NCI-H2081 (cell line): ENCODE measurements at places on chromosomes 7 and 10.

DNA sequence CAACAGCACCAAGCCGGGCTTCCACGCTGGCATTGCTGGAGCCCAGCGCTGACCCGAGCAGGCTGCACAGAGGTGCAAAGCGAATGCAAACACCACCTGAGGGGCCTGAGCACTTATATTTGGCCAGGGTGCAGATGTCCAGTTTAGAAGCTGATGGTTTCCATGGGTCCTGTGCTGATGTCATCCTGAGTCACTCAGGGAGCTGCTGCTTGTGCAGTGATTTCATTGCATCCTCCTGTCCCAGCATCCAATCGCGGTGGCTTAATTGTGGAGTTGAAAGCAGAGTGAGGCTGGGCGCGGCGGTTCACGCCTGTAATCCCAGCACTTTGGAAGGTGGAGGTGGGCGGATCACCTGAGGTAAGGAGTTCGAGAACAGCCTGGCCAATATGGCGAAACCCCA is 410.2 kb upstream of the KLF6 start:
- DNase-seq, result no peak

- DNase-seq, result no peak
These were observed 748 bp downstream of the PHTF2 start for GRCh38 chr7:77799078-77799964.

GRCh38 chr7:1364906-1365570 is 94.2 kb downstream of the MICALL2 start:
- no peak for DNase-seq

DNA sequence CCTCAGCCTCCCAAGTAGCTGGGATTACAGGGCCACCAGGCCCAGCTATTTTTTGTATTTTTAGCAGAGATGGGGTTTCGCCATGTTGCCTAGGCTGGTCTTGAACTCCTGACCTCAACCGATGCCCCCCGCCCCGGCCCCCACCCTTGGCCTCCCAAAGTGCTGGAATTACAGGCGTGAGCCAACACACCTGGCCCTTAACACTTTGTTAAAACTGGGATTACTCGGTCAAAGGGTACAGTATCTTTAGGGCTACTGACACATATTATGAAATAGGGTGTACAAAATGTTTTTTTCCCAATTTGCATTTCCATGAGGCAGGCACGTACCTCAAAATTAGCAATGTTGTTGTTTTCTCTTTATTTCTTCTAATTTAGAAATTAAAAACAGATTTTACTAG is 11.5 kb downstream of the NUDT5 start:
- DNase-seq, result no peak

- DNase-seq, result no peak
These were observed at the start of gene SRGN for GRCh38 chr10:69087590-69088470. SRGN (plus strand) TSS chr10:69088103; CDS start chr10:69088158, 55 bp downstream.

GRCh38 chr7:45686441-45687184 is 112.4 kb downstream of the ADCY1 start:
- no peak for DNase-seq

- DNase-seq, result no peak
These were observed 20.8 kb upstream of the DDIT4 start for GRCh38 chr10:72252972-72253371.

DNA sequence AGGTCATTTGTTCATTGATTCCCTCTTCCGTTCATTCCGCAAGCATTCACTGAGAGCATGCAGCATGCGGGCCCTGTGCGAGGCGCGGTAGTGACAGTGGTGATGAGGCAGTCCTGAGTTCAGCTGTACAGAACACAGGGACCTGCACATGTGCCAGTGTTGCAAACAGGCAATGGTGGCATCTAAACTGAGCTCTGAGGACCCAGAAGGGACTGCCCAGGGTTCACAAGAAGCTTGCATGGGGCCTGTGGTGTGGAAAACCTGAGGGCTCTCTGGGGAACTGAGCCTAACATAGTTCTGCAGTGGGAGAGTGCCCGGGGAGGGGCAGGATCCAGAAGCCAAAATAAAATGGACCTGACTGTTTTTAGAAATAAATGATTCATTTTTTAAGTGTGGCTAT is 13.2 kb downstream of the ZNF488 start:
- DNase-seq, result no peak

- DNase-seq, result no peak
These were observed 244.8 kb downstream of the BAMBI start for GRCh38 chr10:28922127-28922526.

- DNase-seq, result no peak
These were observed 244.0 kb upstream of the ZWINT start for GRCh38 chr10:56605051-56605450.

- peak; percentile 22 for DNase-seq
These were observed 60.8 kb upstream of the BTRC start for GRCh38 chr10:101293007-101293723.

GRCh38 chr7:17774248-17774647 is 166.0 kb downstream of the SNX13 start:
- DNase-seq, result no peak

DNA sequence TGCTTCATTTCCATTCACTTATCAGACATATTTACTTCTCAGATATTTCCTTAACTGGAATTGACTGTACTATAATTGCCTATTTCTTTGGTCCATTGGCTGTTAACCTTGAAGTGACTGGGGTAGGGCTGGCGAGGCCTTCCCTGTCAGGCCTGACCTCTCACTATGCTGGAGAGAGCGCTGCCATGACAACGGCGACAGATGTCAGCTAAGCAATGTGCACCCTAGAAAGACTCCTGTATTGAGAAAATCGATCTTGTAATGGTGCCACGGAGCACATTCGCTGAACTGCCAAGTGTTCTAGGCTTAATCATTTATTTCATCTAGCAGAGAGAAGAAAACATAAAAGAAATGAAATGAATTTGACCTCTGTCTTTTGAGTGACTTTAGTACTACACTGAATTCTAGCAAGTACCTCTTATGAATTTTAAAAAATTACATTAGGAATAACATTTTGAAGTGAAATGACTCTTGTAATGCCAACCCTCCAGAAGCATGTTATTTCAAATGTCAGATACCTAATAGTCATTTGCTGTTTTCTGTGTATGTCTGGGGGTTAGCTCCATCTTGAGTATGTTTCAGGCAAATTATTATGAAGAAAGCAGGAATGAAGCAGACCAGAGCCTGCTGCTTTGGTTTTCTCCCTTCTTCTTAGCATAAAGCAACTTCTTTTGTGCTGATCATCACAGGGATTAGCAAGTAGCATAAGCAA is 148.0 kb downstream of the SNX10 start:
- peak; percentile 10 for DNase-seq

GRCh38 chr7:46179061-46179610 is 258.1 kb upstream of the IGFBP3 start:
- no peak for DNase-seq

DNA sequence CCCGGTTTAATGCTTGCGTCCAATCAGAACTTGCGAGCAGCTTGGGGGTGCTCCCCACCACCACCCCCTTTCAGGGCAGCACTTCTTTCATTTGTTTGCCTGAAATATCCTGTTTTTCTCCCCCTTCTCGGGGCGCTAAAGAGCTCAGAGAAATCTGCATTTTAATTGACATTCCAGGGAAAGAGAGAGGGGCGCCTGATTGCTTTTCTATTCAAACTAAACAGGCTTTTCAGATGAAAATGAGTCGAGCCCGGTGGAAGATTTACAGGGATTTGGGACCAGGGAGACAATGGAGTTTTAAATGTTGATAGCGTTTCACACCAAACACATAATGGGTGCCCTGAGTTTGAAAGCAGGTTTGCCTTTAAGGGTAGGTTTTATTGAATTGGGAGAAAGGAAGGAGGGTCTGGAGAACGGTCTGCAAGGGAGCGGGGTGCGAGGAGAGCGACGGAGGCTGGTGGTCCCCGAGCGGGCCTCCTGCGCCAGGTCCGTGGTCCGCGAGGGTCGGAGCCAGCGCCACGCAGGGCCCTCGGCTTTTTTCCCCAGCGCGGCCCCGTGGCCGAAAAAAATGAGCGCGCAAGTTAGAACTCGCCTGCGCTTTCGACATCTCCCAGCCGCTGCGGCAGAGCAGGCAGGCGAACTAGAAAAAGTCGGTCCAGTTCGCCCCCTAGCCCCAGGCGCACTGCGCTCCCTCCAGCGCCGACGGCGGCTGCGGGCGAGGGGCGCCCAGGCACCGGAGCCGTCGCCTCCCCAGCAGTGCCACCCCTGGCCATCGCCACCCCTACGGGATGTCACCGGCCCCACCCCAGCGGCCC is 1.3 kb downstream of the FGFR2 start:
- DNase-seq, result no peak

GRCh38 chr10:80187465-80188409 is 17.6 kb downstream of the ANXA11 start:
- peak; percentile 75 for DNase-seq

DNA sequence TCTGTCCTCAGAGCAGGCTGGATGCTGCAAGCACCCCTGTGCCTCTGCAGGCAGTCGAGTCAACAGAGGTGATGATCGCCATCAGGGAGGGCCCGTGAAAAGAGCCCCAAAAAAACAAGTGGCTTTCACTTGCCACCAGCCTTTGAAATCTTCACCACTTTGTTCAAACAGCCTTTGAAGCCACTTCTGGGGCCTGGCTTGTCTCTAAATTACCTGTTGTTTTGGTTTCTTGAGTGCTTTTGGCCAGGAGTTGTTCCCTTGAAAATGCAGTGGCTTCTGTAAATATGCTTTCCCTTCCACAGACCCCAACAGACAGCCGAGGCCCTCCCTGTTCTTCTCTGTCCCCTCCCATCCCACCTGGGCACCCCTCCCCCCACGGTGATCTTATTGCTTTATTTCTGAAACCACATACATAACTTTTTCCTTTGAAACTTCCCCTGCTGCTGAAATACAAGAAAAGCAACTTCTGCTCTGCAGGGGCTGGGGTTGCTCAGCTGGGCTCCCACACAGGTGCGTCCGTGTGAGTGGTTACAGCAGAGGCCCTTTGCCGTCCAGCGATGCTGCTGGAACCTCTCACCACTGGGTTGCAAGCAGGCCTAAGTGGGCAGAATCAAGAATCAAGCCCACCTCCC is 283.8 kb upstream of the SHH start:
- DNase-seq, result no peak

- DNase-seq, result no peak
These were observed 47.3 kb upstream of the PIP4K2A start for GRCh38 chr10:22761569-22762220.

DNA sequence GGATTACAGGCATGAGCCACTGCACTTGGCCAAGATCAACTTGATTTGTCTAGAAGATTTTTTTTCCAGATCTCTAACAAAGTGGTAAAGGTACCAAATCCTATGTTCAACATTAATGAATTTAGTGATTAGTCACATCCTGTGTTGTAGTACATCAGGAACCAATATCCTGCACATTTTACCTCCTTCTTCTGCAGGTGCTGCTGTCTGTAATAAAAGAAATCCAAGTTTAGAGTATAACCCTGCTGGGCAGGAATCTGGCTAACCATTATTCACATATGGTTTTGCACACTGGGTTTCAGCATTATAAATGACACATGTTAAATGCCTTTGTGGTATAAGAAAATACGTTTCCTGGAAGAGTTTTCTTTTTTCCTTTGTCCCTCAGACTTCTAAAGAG is 10.8 kb downstream of the PARD3 start:
- no peak for DNase-seq

- no peak for DNase-seq
These were observed 66.8 kb downstream of the LYZL2 start for GRCh38 chr10:30562787-30563186.

GRCh38 chr7:43289826-43290225 is 177.4 kb downstream of the HECW1 start:
- no peak for DNase-seq

DNA sequence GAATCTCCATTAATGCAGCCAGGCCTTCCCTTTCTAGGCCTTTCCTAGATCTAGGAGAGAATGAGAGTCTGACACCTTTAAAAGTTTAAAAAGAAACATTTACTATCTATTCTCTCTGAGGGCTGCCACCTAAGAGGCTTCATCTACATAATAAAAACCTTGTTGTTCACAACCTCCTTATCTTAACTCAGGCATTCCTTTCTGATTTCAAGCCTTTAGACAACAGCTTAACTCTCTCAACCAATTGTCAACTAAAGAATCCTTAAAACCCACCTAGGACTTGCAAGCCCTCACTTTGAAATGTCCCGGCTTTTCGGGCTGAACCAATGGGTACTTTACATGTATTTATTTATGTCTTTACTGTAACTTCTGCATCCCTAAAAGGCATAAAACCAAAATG is 64.3 kb upstream of the RET start:
- DNase-seq, result no peak

- no peak for DNase-seq
These were observed 164.7 kb downstream of the CPEB3 start for GRCh38 chr10:92126100-92126650.

DNA sequence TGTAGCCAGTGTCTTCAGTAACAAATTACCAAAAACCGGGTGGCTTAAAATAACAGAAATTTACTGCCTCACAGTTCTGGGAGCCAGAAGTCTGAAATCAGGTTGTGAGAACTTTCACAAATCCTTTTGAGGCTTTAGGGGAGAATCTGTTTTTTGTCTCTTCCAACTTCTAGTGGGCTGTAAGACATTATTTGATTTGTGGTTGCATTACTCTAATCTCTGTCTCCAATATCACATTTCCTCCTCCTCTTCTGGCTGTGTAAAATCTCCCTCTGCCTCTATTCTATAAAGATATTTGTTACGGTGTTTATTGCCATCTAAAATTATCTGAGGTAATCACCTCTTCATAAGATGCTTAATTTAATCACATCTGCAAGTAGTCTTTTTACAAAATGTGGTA is 1039.6 kb upstream of the LRRN3 start:
- DNase-seq, result no peak
